ENCODE measurements at places on chromosomes 7 and 10.

DNA sequence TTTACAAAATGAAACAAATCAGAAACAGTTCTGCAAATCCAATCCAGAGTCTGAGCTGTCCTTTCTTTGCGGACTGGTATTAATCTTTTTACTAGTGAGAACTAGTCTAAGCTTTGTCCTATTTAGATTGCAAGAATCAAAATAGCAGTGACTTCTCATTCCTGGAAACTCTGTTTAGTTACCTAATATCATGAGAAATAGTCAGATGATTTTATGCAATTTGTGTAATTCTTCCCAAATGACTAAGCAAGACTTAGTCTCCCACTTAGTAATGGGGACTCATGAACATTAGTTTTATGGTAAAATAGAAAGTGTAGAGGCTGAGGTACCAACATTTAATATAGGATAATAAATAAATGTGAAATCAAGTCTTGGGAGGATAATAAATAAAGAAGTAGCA lies 341.3 kb downstream of the DNAJB9 start:
- DNase-seq = no peak

DNA sequence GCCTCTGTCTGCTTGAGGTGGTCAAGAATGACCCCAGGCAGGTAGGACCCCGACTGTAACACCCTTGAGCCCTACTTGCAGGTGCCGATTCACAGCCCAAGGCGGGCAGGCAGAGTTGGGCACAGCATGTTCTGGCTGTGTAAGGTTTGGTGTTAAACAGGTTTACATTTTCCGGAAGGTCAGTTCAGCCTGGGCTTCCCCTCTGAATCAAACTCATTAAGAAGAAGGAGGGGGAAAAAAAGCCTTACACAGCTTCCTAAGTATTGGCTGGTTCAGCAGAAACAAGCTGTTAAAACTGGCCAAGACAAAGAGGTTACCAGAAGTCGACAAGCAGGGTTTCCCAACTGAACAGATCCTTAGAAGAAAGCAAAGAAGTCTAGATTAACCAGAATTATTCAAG lies 132.7 kb downstream of the PRPF18 start:
- DNase-seq = no peak

DNA sequence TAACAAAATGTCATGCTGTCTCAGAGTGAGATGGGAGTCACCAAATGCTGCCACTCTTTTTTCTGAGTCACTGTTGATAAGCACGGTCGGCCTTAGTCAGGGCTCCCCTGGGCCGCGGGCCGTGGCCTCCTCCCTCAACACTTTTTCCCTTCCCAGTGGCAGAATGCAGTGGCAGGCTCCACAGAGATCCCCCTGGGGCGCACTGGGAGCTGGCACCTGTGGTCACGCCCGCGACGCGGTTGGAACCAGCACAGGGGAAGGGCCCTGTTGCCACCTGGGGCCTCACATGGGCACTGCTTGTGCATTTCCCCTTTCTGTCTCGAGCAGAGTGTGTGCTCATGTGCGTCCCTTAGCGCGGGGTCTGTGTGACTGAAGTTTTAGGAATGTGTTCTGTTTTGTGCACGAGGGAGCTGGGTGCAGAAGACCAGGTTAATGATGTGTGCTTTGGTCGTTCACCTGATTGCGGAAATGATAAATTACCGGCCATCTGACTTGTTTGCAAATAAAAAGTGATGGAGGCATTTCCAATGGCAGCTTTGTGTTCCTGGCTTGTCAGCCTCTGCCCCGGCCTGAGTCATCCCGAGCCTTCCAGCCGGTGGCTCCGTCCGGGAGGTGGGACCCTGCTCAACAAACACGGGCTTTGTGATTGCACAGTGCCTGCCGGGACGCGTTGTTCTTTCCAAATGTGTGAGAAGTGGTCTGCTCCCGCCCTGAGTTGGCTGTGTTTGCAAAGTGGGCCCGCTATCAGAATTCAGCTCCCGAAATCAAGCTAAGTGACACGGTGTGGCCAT lies 100.7 kb downstream of the NKX6-2 start:
- DNase-seq = no peak

GRCh38 chr7:46626691-46627310 lies 705.7 kb upstream of the IGFBP3 start:
- DNase-seq = no peak

DNA sequence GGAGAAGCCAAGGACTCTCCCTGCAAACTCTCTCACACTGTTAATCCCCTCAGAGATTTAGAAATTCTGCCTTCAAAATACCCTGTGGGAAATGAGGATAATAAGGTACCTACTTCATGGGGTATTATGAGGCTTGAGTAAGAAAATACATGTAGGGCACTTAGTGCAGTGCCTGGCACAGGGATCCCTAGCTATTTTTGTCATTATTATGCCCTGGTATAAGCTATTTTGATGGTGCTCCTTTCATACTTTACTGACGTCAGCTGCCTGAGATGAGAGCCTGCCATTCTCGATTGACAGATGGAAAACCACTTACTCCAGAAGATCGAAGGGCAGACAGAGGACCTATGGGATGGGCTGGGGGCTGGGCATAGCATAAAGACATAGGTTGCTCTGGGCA lies 30.1 kb downstream of the MKX start:
- no peak for DNase-seq

DNA sequence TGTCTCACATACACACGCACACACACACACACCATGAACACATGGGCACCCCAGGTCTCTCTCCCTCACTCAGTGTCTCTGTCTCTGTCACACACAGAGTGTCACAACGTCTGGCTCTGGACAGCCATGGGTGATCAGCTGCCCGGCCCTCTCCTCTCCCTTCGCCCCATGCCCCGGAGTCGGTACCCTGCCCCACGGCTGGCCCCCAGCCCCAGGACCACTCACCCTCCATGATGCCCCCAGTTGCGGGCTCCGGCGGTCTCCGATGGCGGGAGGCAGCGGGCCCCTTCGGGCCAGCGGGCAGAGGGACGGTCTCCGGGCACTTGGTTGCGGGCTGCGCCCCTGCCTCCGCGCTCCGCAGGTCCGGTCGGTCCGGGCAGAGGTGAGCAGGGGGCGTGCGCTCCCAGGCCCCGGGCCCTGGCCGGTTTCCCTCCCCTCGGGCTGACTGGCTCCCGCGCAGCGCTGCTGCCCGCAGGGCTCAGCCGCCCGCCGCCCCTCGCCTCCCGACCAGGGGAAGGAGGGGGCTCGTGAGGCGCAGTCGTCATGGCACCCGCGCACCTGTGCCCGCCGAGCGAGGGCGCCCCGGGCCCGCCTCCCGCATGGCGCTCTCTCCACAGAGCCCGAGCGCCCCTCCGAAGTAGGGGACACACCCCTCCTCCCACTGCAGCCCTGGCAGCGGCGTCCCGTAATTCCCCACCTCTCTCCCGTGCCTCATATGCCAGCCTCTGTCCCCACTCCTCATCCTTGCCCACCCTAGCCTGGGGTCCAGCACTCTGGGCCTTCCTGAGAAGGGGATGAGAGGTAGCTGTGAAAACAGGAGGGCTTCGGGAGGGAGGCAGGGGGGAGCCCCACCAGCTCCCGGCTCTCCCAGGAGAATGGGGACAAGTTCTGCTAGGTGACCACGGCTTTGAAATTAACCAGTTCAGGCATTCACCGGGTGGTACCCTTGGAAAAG lies at the start of gene NPFFR1:
TSS of gene NPFFR1 (minus strand) at position 560 of the 955 bp plus-strand sequence. CDS start at position 232, 328 bp downstream.
- DNase-seq = no peak

DNA sequence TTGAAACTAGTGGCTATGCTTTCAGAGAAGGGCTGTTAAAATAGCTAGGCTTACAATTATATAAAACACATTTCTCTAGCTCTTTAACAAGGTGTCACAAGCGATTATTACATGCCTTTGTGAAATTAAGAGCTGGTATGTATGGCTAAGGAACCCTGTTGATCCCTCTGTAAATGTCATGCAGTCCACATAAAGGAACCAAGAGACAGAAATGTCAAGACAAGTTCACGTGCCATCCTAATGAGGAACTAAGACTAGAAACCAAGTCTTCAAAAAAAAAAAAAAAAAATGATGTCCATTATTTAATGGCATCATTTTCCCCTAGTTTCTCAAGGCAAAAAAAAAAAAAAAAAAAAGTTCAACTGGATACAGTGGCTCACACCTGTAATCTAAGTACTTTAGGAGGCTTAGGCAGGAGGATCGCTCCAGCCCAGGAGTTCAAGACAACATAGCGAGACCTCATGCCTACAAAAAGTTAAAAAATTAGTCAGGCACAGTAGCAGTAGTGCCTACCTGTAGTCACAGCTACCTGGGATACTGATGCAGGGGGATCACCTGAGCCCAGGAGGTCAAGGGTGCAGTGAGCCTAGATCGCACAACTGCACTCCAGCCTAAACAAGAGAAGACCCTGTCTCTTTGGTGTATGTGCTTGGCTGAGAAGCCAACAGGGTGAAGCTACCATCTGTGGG lies 63.4 kb downstream of the SRPK2 start:
- DNase-seq = no peak

DNA sequence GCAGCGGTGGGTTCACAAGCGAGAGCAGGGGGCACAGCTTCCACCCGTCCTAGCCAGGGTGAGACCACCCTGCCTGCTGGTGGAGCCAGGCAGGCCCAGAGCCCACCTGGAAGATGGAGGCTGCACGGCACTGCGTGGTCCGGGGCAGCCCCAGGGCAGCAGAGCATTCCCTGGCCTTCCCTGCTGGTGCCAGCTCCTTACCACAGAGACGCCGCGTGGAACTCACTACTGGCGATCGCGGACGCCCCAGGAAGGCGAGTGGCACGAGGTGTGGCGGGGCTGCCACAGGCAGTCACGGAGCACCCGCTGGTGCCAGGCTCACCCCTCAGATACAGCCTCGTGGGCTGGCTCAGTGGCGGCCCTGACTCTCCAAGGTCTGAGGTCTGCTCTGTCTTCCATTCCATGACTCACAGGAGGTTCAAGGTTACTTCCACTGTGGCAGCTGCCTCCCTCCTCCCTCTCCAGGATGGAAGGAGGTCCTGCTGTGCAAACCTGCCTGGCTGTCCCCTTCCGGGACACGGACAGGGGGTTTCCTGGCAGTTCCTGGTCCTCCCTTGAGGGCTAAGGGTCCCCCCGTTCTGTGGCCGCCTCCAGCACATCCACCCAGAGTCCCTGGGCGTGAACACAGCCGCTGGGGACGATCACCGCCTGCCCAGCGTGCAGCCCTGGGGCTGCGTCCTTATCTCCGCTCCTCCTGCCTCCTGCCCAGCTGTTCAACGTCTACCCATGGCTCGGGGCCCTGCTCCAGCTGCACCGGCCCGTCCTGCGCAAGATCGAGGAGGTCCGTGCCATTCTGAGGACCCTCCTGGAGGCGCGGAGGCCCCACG lies 3.1 kb downstream of the CYP2W1 start:
- no peak for DNase-seq

- DNase-seq = peak; percentile 77
Measured at GRCh38 chr7:84331616-84332015, 137.0 kb upstream of the SEMA3A start.

- no peak for DNase-seq
Measured at GRCh38 chr10:106866244-106866845, 298.2 kb downstream of the SORCS1 start.

- no peak for DNase-seq
Measured at GRCh38 chr10:62373995-62374861, at the start of gene ZNF365. Gene ZNF365, plus strand, starts transcription at chr10:62374369. Its CDS starts 1,825 bp downstream, at chr10:62376194.

- DNase-seq = no peak
Measured at GRCh38 chr10:23965123-23965522, 243.8 kb upstream of the KIAA1217 start.

GRCh38 chr7:25179325-25179724 lies 49.0 kb downstream of the NPVF start:
- no peak for DNase-seq

GRCh38 chr7:1915956-1916600 lies 246.0 kb downstream of the ELFN1 start:
- DNase-seq = no peak

DNA sequence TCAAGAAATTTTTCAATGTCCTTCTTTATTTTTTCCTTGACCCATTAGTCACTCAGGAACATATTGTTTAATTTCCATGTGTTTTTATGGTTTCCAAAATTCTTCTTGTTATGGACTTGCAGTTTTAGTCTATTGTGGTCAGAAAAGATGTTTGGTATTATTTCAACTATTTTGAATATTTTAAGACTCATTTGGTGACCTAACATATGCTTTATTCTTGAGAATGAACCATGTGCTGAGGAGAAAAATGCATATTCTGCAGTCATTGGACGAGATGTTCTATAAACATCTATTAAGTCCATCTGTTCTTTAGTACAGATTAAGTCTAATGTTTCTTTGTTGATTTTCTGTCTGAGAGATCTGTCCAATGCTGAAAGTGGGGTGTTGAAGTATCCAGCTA lies 42.3 kb upstream of the MDFIC start:
- DNase-seq = peak; percentile 69

GRCh38 chr7:150745876-150746275 lies 8.7 kb downstream of the GIMAP5 start:
- no peak for DNase-seq

DNA sequence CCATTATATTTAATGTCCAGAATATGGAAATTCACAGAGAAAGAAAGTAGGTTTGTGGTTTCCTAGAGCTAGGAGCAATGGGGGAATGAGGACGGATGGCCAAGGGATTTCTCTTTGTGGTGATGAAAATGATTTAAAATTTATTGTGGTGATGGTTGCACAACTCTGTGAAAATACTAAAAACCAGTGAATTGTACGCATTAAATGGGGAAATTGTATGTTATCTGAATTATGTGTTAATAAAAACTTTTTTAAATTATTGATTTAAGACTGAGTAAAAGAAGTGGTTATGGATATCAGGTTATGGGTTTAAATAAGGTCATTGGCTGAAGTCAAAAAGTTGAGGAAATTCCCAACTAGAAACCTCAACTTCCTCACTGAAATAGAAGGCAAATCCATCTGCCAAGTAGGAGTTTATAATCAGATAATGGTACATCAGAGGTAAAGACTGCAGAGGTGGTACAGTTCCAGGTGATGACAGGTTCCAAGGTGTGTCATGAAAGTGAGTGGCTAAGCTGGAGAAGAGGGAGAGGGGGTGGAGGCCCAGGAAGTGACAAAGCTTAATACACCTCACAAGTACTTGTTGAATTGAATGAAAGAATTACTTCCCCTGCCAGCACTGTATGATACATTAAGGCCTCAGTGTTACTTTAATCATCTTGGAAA lies 68.9 kb upstream of the CCDC71L start:
- DNase-seq = no peak

DNA sequence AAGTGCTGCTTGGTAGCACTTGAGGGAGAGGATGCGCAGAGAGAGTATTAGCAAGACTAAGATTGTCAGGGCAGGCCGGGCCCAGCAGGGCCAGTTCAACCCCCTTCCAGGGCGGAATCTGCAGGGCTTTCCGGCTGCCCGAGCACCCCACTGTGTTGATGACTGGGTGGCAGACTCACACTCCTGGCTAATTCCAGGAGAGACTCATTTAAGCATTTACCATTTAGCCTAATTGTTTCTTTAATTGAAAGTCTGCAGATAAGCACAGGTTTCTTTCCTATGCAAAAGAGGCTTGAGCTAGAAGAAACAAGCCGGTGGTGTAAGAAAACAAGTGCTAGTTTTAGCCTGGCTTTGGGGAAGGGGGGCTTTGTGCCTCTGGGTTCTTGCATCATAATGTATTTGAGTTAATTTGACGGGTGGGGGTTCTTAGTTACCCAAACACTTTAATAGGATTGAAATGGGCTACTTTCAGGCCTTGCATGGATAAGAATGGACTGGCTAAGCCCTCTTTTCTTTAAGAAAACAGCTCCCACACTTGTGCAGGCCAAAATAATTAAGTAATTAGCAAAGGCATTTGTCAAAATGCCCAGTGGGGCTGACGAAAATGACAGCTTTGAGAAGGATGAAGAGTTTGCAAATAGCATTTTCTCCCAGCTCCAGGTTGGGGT lies 201.3 kb downstream of the MYOF start:
- DNase-seq = no peak

- no peak for DNase-seq
Measured at GRCh38 chr10:77360835-77361234, 276.8 kb downstream of the KCNMA1 start.
